ENCODE measurements at places on chromosomes 11 and 22.

- peak; percentile 35 for DNase-seq
Measured at GRCh38 chr11:13868710-13869397, 93.7 kb upstream of the SPON1 start.

GRCh38 chr22:27247701-27248434, 553.7 kb downstream of the MN1 start:
- DNase-seq = no peak

DNA sequence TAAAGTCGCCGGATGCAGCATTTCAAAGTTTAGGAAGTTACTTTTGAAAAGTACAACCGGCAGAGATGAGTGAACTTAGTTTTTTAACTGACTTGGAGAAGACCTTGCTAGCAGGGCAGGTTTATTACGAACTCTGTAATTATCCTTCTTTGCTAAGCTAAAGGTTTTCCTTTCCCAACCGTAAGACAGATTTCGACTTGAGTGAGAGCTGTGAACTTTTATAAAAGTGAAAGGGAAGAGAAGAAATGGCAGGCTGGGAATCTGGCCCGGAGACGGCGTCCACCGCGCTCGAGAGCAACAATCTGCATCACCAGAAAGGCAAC, 659 bp upstream of the TEAD1 start:
- no peak for DNase-seq

DNA sequence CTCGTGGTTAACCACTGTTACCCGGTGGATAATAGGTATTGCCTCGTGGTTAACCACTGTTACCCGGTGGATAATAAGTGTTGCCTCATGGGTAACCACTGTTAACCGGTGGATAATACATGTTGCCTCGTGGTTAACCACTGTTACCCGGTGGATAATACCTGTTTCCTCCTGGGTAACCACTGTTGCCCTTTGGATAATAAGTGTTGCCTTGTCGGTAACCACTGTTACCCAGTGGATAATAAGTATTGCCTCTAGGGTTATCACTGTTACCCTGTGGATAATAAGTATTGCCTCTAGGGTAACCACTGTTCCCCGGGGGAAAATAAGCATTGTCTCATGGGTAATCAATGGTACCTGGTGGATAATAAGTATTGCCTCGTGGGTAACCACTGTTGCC, 15.0 kb upstream of the NXPE4 start:
- DNase-seq = no peak

DNA sequence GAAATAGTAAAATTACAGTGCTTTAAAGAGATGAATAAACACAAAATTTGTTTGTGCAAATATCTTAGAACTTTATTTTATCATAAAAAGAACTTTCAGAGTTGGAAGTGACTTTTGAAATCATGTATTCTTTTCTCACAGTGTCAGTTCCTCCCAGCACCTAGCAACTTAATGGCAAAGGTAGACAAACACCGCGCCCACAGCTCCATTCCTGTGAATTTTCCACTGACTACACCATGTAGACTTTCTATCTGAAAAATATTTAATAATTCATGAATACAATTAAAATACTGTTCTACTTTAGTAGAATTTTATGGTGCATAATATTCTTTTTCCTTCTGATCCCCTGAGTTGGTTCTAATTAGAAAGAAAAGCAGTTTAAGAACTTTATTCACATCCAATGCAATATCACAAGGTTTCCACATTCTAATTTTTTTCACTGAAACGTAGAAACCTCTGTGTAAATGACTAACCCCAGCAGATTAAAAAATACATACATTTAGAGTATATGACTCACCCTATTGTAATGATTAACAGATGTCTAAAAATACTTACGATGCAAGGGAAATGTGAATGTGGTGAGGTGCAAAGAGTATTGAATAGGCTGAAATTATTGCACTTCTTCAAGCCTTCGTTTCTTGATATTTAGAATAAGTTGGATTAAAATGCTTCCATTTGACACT, 218.2 kb upstream of the CCDC179 start:
- no peak for DNase-seq

DNA sequence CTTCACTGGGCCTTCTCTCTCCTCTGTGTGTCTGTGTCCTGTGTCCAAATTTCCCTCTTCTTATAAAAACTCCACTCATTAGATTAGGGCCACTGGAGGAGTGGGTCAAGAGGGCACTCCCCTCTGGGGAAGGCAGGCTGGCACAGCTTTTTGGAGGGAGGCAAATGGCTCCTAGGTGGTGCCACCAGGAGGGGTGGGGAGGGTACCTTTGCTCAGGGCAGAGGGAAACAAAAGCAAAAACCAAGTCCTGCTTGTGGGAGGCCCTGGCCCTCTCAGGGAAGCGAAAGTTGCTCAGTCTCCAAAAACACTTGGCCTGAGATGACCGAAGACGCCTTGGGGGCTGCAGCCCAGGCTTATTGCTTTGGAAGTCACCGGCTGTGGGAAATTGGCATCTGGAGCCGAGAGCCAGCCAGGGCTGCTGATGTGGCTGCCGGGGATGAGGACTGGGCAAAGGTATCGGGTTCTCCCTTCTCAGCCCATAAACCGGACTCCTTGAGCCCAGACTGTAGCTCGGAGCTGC, 48.2 kb upstream of the ANO1 start:
- no peak for DNase-seq

DNA sequence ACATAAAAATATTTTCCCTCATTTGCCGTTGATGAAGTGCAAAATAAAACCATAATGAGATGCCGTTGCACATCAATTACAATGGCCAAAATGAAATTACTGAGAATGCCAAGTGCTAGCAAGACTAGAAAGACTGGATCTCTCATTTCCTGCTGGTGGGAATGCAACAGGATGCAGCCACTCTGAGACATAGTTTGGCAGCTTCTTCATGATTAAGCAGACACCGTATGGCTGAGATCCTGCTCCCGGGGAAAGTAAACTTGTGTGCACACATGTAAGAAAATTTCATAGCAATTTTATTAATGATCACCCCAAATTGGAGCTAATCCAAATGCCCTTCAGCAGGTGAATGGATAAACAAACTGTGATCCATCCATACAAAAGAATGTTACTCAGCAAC, 1013.2 kb downstream of the TBC1D22A start:
- DNase-seq = no peak

- DNase-seq = no peak
Measured at GRCh38 chr11:17393472-17393871, 5.0 kb upstream of the KCNJ11 start.

GRCh38 chr11:61560751-61561150, 20.1 kb downstream of the SYT7 start:
- DNase-seq = no peak

GRCh38 chr11:33339247-33339646, 82.1 kb downstream of the HIPK3 start:
- DNase-seq = no peak

GRCh38 chr11:102981324-102981910, 25.9 kb upstream of the MMP13 start:
- DNase-seq = no peak

DNA sequence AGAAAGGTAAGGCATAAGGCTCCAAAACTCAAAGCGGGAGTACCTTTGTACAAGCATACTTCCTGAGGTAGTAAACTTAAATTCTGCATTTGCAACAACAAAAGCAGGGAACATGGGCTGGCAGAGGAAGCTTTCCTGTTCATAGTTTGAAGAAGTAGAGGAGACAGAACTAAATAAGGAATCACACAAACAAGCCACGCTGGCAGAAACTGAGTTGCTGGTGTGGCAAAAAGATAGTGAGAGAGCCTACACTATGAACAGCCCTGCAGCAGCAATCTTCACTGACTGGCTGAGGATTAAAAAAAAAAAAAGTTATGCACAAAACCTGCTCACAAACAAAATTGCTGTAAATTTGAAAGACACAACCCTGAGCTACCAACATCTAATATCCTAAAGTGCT, 46.5 kb downstream of the FCHSD2 start:
- no peak for DNase-seq

DNA sequence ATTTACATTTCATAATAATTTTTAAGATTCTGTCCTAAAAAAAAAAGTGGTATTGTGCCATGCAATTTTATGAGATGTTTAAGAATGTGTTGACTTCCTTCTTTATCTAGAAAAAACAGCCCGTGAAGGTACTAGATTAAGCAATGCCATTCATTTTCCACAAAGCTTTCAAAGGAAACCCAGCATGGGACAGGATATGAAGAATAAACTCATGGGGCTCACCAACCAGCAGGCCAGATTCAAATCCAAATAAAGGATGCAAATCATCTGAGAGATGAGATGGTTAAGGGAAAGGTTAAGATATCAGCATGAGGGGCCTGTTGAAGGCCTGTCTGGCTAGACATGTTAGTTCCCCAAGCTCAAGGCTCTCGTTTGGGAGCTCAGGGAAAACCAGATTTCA, 199.1 kb downstream of the SWAP70 start:
- no peak for DNase-seq

- no peak for DNase-seq
Measured at GRCh38 chr11:24386546-24387397, 110.1 kb upstream of the LUZP2 start.

- peak; percentile 41 for DNase-seq
Measured at GRCh38 chr11:124875943-124876817, 10.9 kb downstream of the ROBO3 start.

DNA sequence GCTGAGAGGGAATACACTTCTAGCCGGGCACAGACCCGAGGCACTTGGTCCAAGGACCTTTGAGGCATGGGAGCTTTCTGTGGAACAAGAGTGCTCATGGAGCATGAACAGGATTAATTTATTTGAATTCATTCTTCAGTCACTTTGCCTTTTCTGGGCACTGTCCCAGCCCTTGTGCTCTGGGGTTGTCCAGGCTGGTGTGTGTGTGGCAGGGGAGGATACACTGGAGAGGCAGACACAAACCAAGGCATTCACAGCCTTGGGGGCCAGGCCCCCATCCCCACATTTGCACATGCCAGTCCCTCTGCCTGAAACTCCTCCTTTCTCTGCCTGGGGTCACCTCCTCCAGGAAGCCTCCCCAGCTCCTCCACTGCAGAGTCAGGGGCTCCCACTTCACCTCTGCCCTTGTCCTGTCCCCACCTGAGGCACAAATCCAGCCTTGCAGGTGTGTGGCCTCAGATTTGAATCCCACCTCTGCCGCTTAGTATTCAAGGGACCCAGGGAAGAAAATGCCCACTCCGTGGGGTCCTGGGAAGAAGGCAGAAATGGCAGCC, 55.5 kb downstream of the MYO7A start:
- no peak for DNase-seq

- no peak for DNase-seq
Measured at GRCh38 chr11:6544921-6545850, 48.1 kb downstream of the DNHD1 start.

DNA sequence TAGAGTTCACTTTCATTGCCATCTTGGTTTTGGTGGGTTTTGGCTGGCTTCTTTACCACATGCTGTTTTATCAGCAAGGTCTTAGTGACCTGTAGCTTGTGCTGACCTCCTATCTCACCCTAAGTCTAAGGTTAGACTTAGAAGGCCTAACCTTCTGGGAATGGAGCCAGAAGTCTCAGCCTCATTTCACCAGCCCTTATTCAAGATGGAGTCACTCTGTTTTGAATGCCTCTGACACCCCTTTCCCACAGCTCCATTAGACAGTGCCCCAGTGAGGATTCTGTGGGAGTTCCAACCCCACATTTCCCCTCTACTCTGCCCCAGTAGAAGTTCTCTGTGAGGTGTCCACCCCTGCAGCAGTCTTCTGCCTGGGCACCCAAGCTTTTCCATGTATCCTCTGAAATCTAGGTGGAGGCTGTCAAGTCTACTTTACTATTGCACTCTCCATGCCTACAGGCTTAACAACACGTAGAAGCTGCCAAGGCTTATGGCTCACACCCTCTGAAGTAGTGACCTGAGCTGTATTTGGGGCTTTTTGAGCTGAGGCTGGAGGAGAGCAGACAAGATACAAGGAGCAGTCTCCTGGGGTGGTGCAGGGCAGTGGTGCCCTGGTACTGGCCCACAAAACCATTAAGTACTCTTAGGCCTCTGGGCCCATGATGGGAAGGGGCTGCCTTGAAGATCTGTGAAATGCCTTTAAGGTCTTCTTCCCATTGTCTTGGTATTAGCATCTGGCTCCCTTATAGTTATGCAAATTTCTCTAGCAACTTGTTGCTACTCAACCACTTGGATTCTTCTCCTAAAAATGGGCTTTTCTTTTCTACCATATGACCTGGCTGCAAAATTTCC, 65.9 kb upstream of the SC5D start:
- no peak for DNase-seq

DNA sequence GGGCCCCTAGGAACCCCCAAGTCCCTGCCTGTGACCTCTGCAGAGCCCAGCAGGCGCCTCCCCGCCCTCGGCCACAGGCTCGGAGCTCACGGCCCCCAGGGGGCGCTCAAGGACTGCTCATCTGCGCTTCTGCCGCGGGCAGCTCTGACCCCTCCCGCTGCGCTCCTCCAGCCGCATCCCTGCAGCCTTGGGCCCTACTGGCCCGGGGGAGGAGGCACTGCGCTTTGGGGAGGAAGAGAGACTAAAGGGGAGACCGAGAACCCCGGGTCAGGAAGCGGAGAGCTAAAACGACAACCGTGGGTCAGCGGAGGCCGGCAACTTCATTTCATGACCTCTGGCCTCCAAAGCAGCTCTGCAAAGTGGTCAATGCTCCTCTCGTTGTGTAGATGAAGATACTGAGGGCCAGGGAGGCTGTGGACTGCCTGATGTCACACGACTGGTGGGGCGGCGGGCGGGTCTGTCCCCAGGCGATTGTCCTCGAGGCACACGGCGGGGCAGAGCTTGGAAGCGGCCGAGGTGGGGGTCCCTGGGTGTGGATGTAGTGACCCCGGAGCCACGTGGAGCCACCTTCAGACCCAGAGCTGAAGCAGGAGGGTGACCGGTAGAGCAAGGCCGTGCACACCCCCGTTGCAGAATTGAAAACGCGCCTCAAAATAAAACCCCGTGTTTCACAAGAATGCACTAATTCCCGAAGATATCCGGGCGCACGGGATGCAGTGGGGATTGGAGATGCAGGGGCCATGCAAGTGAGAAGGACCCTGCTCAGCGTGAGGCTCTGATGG, 2.7 kb upstream of the KRTAP5-6 start:
- peak; percentile 46 for DNase-seq

Measured in T-helper 22 cell (primary cell).